ENCODE measurements at places on chromosomes 2 and 18. TPM values are rescaled to one million over a fixed set of nuclear protein-coding genes. Genes with fewer than 3 reads are reported as not detected.

SNORC gene
- 0.63 TPM for total RNA-seq

DLGAP1 gene
- 7.3 TPM for total RNA-seq

PROM2 gene
- 3.5 TPM for total RNA-seq

OTOS gene
- not detected for total RNA-seq

CFAP65 gene
- not detected for total RNA-seq
